ENCODE measurements at places on chromosomes 2 and 18.

DNA sequence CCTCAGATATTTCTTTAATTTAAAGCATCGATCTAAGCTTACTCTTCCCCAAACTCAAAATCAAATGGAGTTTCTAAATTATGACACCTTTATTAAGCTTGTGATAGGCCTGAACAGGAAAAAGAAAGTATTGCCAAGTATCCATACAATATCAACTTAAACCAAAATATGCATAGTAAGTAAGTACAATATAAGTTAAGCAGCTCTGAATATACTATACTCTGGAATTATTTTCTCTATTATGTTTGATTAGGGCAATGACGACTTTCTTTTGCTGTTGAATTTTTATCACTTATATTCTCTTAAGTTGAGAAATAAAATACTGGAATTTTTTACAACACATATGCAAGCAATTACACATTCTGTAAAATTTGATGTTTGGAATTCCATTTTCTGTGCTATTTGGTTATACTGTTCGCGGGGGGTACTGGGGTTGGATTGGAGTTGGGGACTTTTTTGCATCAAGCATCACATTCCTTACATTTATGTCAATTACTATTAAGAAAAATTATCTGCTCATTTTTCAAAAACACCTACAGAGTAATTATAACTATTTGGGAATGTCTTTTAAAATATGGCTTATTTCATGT is 2.2 kb downstream of the COL5A2 start:
- DNase-seq, result no peak

GRCh38 chr2:86029873-86030272 is 75.8 kb downstream of the POLR1A start:
- no peak for DNase-seq

DNA sequence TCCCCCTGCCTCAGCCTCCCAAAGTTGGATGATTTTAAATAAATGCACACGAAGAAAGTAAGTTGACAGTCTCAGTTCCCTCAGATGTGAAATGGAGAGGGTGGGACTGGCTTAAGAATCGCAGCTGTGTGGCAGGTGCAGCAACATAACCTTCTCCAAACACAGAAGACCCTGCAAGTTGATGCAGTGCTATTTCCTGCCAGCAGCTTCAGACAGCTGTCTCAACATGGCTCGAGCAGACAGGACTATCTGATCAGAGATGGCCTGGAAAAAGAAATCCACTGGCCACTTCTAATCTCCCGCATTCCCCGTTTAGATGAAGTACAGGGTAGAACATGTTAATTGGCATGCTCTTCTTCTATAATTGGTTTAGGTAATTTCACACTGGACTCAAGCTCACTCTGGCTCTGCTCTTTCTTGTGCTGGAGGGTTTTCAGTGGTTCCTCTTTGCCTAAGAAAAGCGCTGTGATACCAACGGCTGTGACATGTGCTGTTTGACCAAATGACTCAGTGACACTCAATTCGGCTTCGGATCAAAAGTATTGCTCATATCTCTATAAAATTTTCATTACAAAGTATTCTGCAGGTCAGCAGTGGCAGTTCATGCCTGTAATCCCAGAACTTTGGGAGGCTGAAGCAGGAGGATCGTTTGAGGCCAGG is 40.2 kb downstream of the MYOM1 start:
- no peak for DNase-seq

DNA sequence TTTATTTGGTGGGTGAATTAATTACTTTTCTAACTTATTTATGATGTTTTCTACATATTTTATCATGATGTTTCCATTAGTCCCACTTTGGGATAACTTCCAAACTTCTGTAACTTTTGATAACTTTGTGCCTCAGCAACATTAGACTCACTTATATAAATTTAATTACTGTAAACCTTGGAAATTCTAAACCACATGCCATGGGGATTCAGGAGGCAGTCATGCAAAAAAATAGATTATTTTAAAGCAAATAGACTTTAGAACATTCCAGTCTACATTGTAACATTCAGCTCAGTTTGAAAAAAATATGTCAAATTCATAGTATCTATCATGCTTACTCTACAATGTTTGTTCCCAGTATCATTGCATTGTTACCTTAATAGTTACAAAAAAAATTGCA is 728.5 kb upstream of the NRXN1 start:
- peak; percentile 3 for DNase-seq

- DNase-seq, result no peak
Observed at GRCh38 chr2:190425221-190425866, 17.2 kb downstream of the MFSD6 start.

GRCh38 chr2:10889651-10890215 is 22.0 kb upstream of the KCNF1 start:
- no peak for DNase-seq

DNA sequence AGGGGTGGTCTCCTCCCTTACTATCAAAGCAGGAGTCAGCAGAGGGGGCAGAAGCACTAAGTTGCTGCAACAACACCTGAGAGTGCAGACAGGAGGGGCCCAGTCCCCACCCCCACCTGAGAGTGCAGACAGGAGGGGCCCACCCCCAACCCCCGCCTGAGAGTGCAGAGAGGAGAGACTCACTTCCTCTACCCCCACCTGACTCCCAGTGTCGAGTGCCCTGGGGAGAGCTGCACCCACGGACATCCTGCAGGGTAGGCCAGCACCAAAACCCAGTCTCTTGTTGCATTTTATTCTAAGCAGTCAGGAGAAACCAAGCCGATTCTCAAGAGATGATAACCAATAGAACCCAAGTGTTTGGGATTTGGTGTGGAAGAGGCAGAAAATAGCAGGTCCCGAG is 78.4 kb downstream of the NAPG start:
- no peak for DNase-seq

- DNase-seq, result no peak
Observed at GRCh38 chr2:159936471-159936870, 125.9 kb downstream of the PLA2R1 start.

- DNase-seq, result no peak
Observed at GRCh38 chr2:53544871-53545558, 222.6 kb upstream of the CHAC2 start.

DNA sequence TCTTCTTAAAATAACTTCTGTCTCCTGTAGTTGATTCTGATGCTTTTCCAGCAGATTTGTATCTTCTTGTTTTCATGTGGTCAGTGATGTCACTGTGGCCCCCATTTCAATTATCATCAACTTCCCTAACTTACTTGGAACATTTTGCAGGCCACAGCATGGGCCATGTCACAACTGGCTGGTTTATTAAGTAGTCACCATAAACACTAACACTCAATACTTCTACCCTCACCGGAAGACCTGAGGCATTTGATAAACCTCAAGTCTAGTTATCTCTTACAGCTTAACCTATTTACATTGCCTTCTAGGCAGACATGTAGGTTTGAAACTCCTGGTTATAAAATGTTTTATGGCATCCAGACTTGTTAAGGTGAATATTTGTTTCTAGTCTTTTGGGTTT is 37.4 kb upstream of the PROKR1 start:
- DNase-seq, result no peak

GRCh38 chr18:26971409-26971808 is 105.9 kb upstream of the AQP4 start:
- DNase-seq, result no peak

GRCh38 chr2:236393101-236393500 is 128.9 kb upstream of the ASB18 start:
- DNase-seq, result no peak

- peak; percentile 41 for DNase-seq
Observed at GRCh38 chr2:10161206-10161931, 38.8 kb downstream of the RRM2 start.

- DNase-seq, result peak; percentile 59
Observed at GRCh38 chr2:189268763-189269162, 89.2 kb upstream of the COL5A2 start.

DNA sequence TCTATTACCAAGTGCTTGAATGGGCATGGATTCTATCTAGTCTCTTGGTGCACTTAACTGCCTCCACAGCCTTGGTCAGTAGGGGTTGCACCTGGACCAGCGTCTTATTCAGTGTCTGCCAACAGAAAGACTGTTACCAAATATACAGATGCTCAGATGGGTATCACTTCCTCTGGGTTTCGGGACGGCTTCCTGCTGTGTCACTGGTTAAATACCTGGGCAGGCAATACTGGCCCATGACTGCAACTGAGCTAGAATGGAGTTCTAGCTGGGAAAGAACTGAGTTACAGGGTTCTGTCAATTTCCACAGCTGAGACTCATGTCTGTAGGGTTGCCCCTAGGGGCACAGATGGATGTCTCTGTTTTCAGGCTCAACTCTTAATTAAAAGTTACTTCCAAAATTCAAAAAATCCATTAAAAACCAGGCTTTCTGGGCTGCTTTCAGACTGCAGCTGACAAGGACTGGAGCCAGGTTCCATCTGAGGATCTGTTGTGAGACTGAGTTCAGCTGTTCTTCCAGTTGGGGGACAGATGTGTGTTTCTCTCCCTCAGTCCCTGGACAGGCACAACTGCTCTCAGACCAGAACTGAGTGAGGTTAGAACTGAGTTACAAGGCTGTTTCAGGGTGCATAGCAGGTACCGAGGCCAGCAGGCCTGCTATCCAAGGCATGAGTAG is 789.6 kb upstream of the SLC8A1 start:
- DNase-seq, result no peak

Data from iris pigment epithelial cell (primary cell).